NCI-H460 (cell line): ENCODE measurements at places on chromosomes 11 and 22. TPM values are rescaled to one million over a fixed set of nuclear protein-coding genes. Genes with fewer than 3 reads are reported as not detected.

The PKNOX2 gene
- total RNA-seq, result not detected in 2 replicates

The MMP7 gene
- total RNA-seq, result 0.12 and 0.75 TPM in 2 replicates

The MLC1 gene
- total RNA-seq, result not detected in 2 replicates

The JAML gene
- not detected in 2 replicates for total RNA-seq

The TEAD1 gene
- total RNA-seq, result 123 and 136 TPM in 2 replicates

The OR51B5 gene
- 0.35 TPM in 1 of 2 replicates, not detected in the other for total RNA-seq

The CD248 gene
- not detected in 2 replicates for total RNA-seq

The NLRP6 gene
- not detected in 2 replicates for total RNA-seq

The SEPTIN3 gene
- 0.35 and 0.45 TPM in 2 replicates for total RNA-seq

The IFTAP gene
- total RNA-seq, result 15.7 and 19.1 TPM in 2 replicates

The DEPDC7 gene
- 1.3 and 2.2 TPM in 2 replicates for total RNA-seq

The MIOX gene
- total RNA-seq, result 0.27 and 0.29 TPM in 2 replicates

The CYP2R1 gene
- total RNA-seq, result 23.0 and 26.1 TPM in 2 replicates

The MS4A15 gene
- total RNA-seq, result not detected in 2 replicates

The APOL5 gene
- total RNA-seq, result not detected in 2 replicates

The CAVIN3 gene
- total RNA-seq, result 8.9 and 9.8 TPM in 2 replicates

The MMP8 gene
- not detected in 2 replicates for total RNA-seq

The P2RX3 gene
- not detected in 2 replicates for total RNA-seq

The TECTA gene
- not detected in 2 replicates for total RNA-seq

The OR5B21 gene
- total RNA-seq, result not detected in 2 replicates

The MIAT gene
- total RNA-seq, result 0.66 and 0.82 TPM in 2 replicates

The CRYBA4 gene
- total RNA-seq, result not detected in 2 replicates

The ACRV1 gene
- not detected in 2 replicates for total RNA-seq

The MS4A1 gene
- total RNA-seq, result not detected in 2 replicates

The UBQLNL gene
- not detected in 2 replicates for total RNA-seq

The PNPLA3 gene
- 0.14 and 0.52 TPM in 2 replicates for total RNA-seq

The MCAT gene
- total RNA-seq, result 13.3 and 15.0 TPM in 2 replicates

The MEI1 gene
- 0.43 and 0.50 TPM in 2 replicates for total RNA-seq

The MS4A14 gene
- total RNA-seq, result not detected in 2 replicates

The CCDC73 gene
- total RNA-seq, result 0.12 TPM in 1 of 2 replicates, not detected in the other

The KIAA0930 gene
- total RNA-seq, result 31.8 and 32.7 TPM in 2 replicates

The XNDC1N gene
- total RNA-seq, result 2.0 and 3.2 TPM in 2 replicates

The MUC2 gene
- total RNA-seq, result not detected in 2 replicates
